ENCODE measurements at places on chromosomes 13 and 19. TPM values are rescaled to one million over a fixed set of nuclear protein-coding genes. Genes with fewer than 3 reads are reported as not detected.

The GZMM gene
- total RNA-seq: not detected

The CEACAM3 gene
- total RNA-seq: not detected

The CCDC169 gene
- total RNA-seq: 1.3 TPM

The ADGRE3 gene
- not detected for total RNA-seq

The DHRS12 gene
- total RNA-seq: 8.9 TPM

The B3GNT8 gene
- 6.3 TPM for total RNA-seq
